CD4-positive, alpha-beta T cell (primary cell): ENCODE measurements at places on chromosomes 12 and 14. TPM values are rescaled to one million over a fixed set of nuclear protein-coding genes. Genes with fewer than 3 reads are reported as not detected.

CHPT1 gene
- 11.9 TPM for total RNA-seq

NOVA1 gene
- total RNA-seq: 0.14 TPM

DNA sequence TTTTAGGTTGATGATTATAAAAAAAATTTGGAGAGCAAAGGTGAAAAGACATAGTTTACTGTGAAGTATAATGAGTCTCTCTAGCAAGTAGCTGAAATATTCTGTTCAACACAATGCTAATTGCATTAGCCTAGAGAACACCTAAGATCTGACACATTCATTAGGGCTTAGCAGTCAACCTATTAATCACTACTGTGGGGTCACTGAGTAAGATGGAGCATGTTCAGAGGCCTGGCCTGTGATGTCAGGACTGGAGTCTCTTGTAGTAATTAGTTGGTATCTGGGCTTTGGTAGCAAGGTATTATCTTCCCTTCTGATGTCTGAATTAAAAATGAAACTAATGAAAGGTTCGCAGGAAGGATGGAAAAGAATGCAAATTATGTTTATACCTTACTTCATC lies 112.7 kb downstream of the SLC16A7 start:
- DNase-seq: no peak

GRCh38 chr14:64708148-64709004 lies 4.2 kb downstream of the PLEKHG3 start:
- no peak for DNase-seq

DNA sequence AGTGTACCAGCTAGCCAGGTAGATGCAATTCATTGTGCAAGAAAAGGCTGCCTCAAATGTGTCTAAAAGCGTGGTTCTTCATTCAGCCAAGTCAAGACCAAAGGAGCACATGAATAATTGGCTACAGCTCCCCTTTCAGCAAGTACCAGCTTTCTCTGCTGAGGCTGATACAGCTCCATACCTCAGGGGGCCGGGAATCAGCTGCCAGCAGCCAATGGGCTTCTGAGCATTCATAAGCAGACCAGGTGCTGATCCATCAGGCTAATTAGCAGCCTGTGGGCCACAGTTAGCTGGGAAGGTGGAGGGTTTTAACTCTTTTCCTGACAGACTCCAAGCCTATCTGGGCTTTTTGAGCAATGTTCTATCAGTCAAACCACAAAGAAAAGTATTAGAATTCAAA lies 264.7 kb downstream of the APAF1 start:
- DNase-seq: no peak

GRCh38 chr12:27163048-27163715 lies 80.8 kb upstream of the C12orf71 start:
- DNase-seq: no peak

- DNase-seq: no peak
Observed at GRCh38 chr12:46904406-46905238, 78.8 kb upstream of the SLC38A4 start.

GRCh38 chr12:106359646-106360399 lies 2.3 kb downstream of the POLR3B start:
- no peak for DNase-seq

- no peak for DNase-seq
Observed at GRCh38 chr12:119802472-119802871, 74.6 kb downstream of the CIT start.

GRCh38 chr14:77457522-77458248 lies at the start of the genes AHSA1 and VIPAS39:
AHSA1 (plus strand) TSS chr14:77458093; CDS start chr14:77458190, 97 bp downstream.
VIPAS39 (minus strand) TSS chr14:77457601; CDS start chr14:77454102, 3,499 bp downstream.
- DNase-seq: peak; percentile 87

- DNase-seq: no peak
Observed at GRCh38 chr12:112346194-112346593, 36.0 kb downstream of the HECTD4 start.

DNA sequence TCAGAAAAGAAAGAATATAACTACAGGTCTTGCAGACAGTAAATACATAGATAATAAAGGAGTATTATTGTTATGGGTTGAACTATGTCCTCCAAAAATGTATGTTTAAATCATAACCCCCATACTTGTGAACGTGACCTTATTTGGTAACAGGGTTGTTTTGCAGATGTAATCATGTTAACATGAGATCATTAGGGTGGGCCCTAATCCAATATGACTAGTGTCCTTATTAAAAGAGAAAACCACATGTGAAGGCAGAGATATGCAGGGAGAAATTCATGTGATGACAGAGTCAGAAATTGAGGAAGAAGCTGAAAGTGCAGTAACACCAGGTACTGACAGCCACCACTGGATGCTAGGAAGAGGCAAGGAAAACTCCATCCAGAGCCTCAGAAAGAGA lies 29.0 kb downstream of the MAGOHB start:
- DNase-seq: no peak

DNA sequence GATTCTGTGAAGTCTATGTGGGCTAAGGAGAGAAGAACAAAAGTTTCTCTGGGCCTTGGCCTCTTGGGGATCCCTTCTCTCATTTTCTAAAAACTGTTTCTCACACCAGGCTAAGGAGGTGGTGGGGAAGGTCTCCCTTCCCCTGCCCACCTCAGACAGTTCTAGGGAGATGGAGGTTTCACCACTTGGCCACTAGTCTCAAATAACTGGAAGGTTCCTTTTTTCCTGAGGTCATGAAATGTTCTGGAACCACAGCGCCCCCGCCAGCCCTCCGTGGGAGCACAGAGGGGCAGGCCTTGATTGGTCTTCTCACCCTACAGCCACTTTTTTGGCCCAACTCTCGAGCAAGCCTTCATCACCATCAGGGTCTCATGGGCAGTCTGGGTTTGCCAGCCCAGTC lies 12.6 kb downstream of the C12orf43 start:
- no peak for DNase-seq
